ENCODE measurements at places on chromosomes 11 and 22. TPM values are rescaled to one million over a fixed set of nuclear protein-coding genes. Genes with fewer than 3 reads are reported as not detected.

- DNase-seq: no peak
Measured at GRCh38 chr11:70575396-70576060, 177.2 kb downstream of the CTTN start.

- no peak for DNase-seq
Measured at GRCh38 chr11:102603091-102603490, 22.0 kb downstream of the MMP20 start.

- DNase-seq: no peak
Measured at GRCh38 chr11:34606326-34607120, 14.4 kb upstream of the EHF start.

CHRM1 gene
- polyA plus RNA-seq: not detected

GRCh38 chr11:47004595-47005033 is 68.1 kb downstream of the CSTPP1 start:
- DNase-seq: peak; percentile 37

DNA sequence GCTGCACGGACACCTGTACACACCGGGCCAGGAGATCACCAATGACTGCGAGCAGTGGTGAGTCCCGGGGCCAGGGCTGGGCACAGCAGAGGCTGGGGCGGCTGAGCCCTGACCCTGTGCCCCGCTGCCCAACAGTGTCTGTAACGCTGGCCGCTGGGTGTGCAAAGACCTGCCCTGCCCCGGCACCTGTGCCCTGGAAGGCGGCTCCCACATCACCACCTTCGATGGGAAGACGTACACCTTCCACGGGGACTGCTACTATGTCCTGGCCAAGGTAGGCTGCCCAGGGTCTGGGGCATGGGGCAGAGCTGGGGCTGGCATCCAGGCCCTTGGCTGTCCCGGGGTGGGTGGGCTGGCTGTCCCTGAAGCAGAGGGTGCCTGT is 7.7 kb downstream of the MUC2 start:
- DNase-seq: no peak

DNA sequence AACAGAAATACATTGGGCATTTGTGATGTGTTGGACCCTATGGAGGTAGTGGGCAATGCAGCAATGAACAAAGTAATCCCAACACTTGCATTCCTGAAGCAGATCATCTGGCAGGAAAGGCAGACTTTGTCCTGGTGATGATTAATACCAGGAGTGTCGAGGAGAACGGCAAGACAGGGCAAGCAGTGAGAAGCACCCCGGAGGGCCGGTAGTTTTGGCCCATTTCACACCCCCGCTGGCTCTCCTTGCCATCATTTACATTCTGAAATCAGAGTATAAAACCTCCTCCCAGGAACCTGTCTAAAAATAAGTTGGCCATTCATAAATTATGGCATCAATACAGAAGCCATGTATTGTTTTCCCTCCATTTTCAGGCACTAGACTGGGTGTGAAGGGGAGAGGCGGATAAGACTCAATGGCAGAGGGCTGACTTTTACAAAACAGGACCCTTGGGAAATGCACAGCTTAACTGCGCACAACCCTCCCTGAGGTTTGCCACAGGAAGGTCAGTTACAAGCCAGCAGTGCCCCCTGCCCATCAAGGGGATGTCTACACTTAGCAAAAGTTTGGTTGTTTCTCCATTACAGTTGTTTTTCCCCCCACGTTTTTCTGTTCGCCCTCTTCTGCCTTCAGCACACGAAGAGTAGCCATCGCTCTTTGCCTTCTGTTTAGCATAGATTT is 55.6 kb downstream of the OPCML start:
- peak; percentile 28 for DNase-seq

DNA sequence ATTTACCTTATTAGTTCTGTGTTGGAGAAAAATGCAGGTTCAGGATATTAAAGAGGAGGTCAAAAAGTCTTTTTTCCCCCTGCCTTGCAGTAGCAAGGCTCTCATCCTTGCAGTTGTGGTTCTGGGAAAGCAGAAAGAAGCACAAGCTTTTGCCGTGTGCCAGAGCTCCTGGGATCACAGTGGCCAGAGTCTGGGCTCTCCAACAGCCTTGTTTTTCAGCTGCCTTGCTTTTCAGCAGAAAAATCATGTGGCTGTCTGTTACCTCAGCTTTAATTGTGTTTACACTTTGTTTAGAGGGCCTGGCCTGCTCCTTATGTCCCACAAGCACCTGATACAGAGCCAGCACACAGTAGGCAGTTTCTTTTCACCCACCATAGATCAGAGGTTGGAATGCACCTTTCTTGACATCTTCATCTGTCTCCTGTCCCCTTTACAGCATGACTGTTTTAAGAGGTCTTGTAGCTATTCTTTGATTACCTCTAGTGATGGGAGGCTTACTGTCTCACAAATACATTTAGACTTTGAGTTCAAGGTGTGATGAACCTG is 67.5 kb downstream of the TEAD1 start:
- no peak for DNase-seq

- no peak for DNase-seq
Measured at GRCh38 chr22:19805821-19806212, 45.2 kb downstream of the TBX1 start.

SEC14L6 gene
- polyA plus RNA-seq: 0.03 TPM

TNNT3 gene
- polyA plus RNA-seq: not detected

DNA sequence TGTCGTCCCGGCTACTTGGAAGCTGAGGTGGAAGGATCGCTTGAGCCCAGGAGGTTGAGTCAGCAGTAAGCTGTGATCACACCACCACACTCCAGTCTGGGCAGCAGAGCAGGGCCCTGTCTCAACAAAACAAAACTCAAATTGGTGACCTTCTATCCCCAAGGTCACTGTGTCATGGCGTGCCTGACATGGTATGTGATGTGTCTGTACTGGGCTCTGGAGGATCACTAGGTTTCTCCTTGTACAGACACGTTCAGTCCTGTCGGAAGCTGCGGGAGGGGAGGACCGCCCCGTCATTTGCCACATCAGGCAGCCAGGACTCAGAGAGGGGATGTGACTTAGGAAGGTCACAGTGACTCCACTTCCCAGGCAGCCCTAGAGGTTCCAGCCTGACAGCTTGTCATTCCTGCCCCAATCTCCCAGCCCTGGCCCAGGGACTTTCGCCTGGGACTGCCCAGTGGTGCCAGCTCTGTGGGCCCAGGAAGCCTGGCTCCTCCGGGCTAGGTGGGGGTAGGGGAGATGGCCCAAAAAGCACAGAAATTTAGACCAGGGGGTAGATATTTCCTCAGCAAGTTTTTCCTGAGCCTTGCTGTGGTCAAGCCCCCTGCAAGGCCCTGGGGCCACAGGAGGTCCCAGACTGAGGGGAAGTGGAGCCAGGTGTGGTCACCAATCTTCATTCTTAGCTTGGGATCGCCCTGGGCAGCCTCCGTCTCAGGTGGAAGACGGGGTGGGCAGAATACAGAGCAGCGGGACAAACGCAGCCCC is 53.2 kb downstream of the TRIOBP start:
- DNase-seq: peak; percentile 91

RNF215 gene
- 8.2 TPM for polyA plus RNA-seq

TMEM134 gene
- polyA plus RNA-seq: 59.2 TPM

GRCh38 chr11:9905501-9905951 is 241.6 kb downstream of the SWAP70 start:
- no peak for DNase-seq

DNA sequence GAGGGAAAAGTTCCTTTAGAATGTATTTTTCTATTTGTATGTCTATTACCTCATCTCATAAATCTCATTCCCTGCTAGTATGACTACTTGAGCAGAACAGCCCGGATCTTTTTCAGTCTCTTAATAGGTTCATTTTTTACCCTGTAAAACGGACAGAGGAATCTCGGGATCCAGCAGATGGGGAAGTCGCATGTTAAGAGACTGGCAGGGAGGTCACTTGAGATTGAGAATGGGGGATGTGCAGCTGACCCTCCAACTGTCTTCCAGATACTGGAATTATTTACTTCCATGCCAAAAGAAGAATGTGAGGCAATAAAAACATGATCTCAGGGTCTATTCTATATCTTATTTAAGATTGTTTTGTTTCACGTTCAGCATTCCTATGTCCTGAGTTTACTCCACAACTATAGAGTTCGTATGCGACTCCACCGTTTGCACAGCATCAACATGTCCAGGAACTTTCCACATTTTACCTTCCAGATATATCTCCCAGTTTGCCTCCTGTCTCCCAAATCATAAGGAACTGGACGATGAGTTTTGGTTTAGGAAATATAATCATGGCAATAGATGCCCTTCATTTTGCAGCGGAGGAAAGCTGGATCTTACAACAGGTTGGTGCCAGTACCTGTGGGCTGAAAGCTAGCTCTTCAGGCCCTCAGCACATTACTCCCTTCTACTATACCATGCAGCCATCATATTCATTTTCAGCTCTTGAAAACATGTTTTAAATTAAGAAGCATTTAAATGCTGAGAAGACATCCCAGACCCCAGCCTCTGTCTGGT is 181.5 kb downstream of the MAML2 start:
- DNase-seq: no peak

OR6A2 gene
- polyA plus RNA-seq: not detected

ZFP91 gene
- 14.5 TPM for polyA plus RNA-seq

DNA sequence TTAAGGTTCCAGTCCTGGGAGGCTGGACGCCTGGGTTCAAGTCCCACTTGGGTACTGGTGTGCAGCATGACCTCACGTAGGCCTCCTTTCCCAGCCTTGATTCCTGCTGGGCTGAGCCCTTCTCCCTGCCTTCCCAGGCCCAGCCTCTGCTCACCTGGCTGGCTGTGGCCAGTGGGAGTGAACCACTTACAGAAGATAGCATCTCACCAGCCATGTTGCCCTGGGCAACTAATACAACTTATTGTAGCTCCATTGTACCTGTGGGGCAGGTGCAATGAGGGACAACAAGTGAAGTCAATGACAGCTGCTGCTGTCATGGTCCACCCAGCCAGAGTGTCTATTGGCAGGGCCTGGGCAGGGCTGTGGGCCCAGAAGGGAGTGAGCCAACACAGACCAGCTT is 48.4 kb upstream of the MPEG1 start:
- no peak for DNase-seq

DNA sequence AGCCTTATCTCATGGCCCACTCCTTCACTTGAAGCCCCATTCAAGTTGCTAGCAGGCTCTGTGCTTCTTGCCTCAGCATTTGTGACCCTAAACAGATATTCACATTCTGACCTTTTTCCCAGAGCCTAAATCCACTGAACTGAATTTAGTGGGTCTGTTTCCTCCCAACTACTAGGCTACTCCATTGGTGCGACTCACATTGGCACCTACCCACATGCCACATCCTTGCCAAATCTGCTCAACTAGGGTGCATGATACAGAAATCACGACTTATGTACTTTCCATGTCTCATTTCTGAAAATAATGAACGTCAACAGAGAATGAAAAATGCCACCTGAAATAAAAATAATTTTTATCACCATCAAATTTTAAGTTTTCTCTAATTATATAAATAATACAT is 8.4 kb upstream of the MMP12 start:
- no peak for DNase-seq

OR4D6 gene
- not detected for polyA plus RNA-seq

DNA sequence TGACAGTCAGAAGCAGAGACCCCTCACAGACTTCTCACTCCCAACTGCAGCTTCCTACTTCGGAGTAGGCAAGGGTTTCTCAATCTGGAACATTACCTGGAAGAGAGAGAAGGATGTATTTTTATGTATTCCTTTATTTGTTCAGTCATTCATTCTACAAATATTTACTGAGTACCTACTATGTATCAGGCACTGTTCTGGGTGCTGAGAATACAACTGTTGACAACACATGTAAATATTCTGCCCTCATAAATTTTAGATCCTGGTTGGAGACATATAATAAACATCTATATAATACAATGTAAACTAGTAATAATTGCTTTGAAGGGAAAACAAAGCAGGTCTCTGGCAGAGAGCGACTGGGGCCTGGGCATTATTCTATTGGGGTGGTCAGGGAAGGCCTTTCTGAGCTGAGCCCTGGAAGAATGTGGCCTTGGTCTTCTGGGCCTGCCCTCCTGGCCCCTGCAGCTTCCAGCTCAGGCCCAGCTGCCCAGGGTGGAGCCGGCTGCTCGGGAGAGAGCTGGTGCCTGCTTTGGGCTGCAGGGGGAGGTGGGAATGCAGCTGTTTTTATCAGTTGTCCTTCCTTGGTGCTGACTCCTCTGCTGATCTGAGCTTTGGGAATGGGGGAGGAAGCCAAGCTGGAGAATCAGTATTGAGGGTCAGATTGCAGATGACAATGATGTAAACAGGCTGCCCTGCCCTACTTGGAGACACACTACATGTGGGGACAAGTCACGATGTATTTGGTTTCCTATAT is 46.8 kb downstream of the PKNOX2 start:
- peak; percentile 24 for DNase-seq

C11orf42 gene
- not detected for polyA plus RNA-seq

- DNase-seq: peak; percentile 94
Measured at GRCh38 chr11:22711071-22711770, 44.8 kb downstream of the GAS2 start.

- no peak for DNase-seq
Measured at GRCh38 chr11:13358596-13359270, 81.1 kb downstream of the BMAL1 start.

- no peak for DNase-seq
Measured at GRCh38 chr11:117412653-117413275, 85.1 kb downstream of the CEP164 start.

XKR3 gene
- not detected for polyA plus RNA-seq

DNA sequence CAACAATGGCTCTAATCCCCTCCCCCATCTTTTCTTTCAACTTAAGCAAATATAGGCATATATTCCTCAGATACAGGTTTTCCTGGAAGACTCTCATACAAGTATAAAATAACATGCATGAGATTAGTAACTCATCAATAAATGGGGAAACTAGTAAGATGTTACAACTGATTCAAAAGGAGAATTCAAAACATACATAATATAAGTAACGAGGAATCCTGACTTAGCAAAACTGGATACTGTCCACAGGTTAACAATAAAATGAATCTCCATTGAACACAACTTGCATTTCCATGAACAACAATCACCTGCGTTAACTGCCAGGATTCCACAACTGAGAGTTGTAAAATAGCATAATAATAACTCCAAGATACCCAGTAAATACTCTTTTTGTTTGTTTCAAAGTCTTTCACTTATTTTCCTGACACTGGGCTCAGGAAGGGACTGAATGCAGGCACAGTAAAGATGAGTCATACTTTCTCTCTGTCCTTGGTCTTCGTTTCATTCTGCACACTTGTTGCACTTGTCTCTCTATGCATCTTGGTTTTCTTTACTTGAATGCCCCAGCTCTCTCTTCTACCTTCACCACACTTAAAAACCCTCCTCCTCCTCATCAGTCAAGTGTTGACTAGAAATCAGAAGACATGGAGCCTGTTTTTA is 8.1 kb downstream of the APIP start:
- no peak for DNase-seq
